ENCODE measurements at places on chromosomes 4 and X.

DNA sequence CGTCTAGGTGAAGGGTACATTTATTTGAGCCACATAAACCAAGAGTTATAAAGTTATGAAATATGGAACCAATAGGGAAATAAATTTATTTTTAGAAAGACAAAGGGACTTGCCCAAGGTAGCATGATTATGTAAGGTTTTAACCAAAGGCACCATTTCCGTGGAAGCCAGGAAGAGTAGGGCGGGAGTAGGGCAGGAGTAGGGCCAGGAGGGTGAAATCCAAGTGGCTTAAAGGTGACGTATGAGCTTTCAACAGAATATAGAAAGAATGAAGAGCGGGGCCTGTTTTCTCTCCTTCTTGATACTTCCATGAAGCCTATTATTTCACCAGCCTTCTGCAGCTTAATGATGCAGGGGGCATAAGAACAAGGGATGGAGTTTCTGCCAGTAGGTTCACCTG is 91.7 kb upstream of the PNPLA4 start:
- DNase-seq = no peak

GRCh38 chr4:187256897-187257296 is 533.2 kb upstream of the FAT1 start:
- no peak for DNase-seq

DNA sequence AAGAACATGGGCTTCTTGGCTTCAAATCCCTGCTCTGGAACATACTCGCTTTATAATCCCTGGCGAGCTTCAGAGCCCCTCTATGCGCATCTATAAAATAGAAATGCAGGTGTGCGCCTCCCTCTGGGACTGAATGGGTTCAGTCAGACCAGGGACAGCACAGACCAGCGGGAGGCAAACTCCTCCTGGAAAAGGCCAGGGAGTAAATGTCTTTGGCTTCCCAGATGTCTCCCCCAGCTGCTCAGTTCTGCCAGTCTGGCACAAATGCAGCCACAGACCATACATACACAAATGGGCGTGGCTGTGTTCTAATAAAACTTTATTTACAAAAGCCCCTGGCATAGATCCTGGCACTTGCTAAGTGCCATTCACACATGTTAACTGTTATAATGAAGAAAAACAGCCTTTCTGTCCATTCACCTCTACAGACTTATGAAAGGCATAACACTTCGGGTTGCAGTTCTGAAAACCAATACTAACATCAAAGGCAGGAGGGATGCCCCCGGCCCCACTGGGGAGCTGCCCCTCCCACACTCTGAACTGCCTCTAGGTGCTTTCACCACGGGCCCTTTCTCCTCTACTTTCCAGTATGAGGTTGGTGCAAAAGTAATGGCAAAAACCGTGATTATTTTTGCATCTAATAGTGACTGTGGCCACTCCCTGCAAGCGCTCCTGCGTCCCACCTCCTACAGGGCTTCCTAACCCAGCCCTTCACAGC is 4.6 kb downstream of the JAKMIP1 start:
- DNase-seq = no peak

DNA sequence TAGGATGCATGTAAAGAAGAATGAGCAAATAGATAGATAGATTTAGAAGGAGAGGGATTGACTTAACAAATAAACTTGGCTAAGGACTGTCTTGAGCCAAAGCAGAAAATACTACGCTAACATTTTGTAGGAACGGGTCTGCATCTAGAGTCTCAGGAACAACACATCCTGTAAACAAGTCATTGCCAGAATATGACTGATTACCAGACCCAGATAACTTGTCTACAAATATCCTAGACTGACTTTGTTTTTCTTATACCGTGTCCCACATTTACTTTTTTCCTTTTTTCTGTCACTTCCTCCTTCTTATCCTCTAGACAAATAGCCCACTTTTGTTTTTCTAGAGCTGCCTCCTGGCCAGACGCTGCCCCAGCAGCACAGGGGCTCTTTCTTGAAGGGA is 393.6 kb downstream of the PDGFC start:
- no peak for DNase-seq

GRCh38 chrX:109742722-109743121 is 9.7 kb upstream of the ACSL4 start:
- no peak for DNase-seq

DNA sequence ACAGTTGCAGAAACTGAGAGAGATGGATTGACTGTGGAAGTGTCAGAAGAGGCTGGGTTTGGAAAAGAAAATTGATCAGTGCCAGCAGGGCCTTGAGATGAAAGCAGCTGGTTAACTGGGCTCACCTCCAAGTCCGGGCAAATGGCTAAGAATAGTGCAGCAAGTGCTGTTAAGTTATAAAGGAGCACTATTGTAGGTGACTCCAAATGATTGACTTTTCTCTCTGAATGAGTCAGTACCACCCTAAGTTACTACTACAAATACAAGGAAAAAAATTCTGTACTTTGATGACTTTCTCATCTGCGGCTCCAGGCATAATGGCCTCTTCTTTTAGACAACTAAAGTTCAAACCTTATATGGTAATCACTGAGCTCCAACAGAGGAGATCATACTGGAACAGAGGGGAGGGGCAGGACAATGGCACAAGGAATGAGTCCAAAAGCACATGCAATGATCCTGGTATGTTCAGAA is 733.4 kb upstream of the INTU start:
- DNase-seq = no peak

DNA sequence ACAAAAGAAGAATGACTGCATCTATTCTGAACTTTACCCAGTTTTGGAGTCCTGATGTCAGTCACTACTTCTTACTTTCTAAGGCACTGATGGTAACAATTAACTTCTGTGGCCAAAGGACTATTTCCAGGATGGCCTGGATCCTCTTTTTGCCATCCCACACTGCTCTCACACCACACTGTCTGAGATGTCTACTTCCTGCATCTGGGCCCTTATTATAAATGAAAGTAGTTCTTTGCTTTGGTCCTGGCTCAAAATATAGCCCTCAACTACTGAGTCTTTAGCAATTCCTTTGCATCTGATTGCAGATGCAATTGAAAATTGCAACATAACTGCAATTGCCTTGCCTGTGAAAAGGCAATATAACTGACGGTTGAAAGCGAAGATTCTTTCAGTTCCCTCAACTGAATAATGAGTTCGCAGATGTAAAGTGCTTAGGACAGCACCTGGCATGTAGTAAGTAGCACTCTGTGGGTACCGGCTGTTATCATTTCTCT is 44.2 kb downstream of the COQ2 start:
- no peak for DNase-seq

- no peak for DNase-seq
These were observed 82.8 kb downstream of the PDGFC start for GRCh38 chr4:156888762-156889161.
